ENCODE measurements at places on chromosomes 3 and 15. TPM values are rescaled to one million over a fixed set of nuclear protein-coding genes. Genes with fewer than 3 reads are reported as not detected.

Gene RGMA
- 0.78 TPM for total RNA-seq

DNA sequence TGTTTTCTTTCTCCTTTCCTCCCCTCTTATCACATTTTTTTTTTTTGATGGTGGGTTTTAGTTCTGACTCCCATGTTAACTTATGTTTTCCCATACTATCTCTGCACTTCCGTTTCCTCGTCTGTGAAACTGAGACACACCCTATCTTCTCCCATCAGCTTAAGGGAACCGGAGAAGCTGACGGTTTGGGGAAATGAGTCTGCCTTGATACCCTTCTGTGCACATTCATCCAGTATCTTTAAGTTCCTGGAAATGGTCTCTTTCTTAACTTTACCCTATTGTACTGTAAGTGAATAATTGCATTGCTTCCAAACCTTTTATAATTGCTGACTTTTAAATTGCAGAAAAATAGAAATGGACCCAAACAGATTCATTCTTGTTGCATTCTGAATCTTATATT, 26.2 kb upstream of the CFAP161 start:
- H3K27me3 ChIP-seq, result peaks cover 70% of the 10 kb centered on the region
- H3K27ac ChIP-seq, result no peak overlapping the region
- no peak overlapping the region for H3K4me3 ChIP-seq
- no peak for DNase-seq
- H3K36me3 ChIP-seq, result no peaks in the 10 kb centered on the region

- H3K36me3 ChIP-seq, result no peaks in the 10 kb centered on the region
- no peak overlapping the region for H3K27ac ChIP-seq
- no peaks in the 10 kb centered on the region for H3K27me3 ChIP-seq
- DNase-seq, result no peak
Observed at GRCh38 chr3:117059956-117060270, 350.3 kb downstream of the TUSC7 start.

Gene IL16
- total RNA-seq, result not detected

GRCh38 chr3:29347412-29347811, 66.5 kb downstream of the RBMS3 start:
- no peak overlapping the region for H3K27ac ChIP-seq
- no peaks in the 10 kb centered on the region for H3K4me1 ChIP-seq
- H3K4me3 ChIP-seq, result no peak overlapping the region
- H3K36me3 ChIP-seq, result no peaks in the 10 kb centered on the region
- H3K27me3 ChIP-seq, result no peaks in the 10 kb centered on the region

- no peak overlapping the region for H3K27ac ChIP-seq
- no peak for DNase-seq
- no peaks in the 10 kb centered on the region for H3K27me3 ChIP-seq
- H3K4me1 ChIP-seq, result no peaks in the 10 kb centered on the region
Observed at GRCh38 chr15:46636206-46636605, 1001.4 kb downstream of the SQOR start.

All from Calu3 (cell line).